Hematopoietic multipotent progenitor cell (in vitro differentiated cells): ENCODE measurements at places on chromosomes 16 and 17. TPM values are rescaled to one million over a fixed set of nuclear protein-coding genes. Genes with fewer than 3 reads are reported as not detected.

LITAFD gene
- total RNA-seq = not detected

PIGQ gene
- total RNA-seq = 36.9 TPM

VASN gene
- total RNA-seq = 0.27 TPM

DNASE1L2 gene
- 0.54 TPM for total RNA-seq

SEPTIN1 gene
- total RNA-seq = 38.2 TPM

SMIM5 gene
- total RNA-seq = 3.0 TPM

SPN gene
- total RNA-seq = 451 TPM
